GM12892 (cell line): ENCODE measurements at places on chromosomes 12 and 14.
A peak's percentile ranks its signal among the peaks of the same experiment; 100 is the strongest.

DNA sequence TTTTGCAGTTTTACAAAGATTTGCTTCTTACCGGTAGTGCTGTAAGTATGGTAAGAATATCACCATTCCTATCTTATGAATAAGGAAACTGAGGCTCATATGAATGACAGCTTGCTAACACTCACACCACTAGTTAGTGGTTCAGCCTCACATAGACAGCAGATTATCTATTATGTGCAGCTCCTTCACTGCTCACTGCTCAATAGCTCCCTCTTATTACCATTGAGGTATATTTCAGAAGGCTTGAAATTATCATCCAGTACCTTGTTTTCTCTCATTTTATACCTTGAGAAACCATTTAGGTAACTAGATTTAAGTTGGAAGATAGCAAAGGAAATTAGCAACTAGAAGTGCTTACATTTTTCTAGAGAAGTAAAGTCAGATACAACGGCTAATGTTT is 15.5 kb downstream of the RIC8B start:
- no peak for DNase-seq

- DNase-seq = no peak
Measured at GRCh38 chr12:26150736-26151450, 26.1 kb upstream of the BHLHE41 start.

- no peak for DNase-seq
Measured at GRCh38 chr12:2431810-2432209, 363.0 kb upstream of the FKBP4 start.

- DNase-seq = no peak
Measured at GRCh38 chr14:22390195-22390594, 198.8 kb downstream of the DAD1 start.

DNA sequence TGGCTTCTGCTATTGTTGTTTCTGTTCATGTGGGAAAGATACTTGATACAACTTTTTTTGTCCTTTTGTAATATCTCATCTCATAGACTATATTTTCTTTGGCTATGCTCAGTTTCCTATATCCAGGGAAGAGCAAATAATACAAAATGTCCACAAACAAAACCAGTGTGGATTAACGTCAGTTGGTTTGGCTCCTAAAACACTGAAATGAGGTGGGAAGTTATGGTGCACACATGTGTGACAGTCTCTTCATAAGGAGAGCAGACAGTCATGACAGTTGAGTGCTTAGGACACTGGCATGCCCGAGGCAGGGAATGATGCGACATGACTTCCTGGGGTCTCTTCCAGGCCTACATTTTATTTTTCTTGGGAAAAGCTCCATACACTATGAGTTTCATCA is 27.5 kb downstream of the RHOJ start:
- DNase-seq = no peak

DNA sequence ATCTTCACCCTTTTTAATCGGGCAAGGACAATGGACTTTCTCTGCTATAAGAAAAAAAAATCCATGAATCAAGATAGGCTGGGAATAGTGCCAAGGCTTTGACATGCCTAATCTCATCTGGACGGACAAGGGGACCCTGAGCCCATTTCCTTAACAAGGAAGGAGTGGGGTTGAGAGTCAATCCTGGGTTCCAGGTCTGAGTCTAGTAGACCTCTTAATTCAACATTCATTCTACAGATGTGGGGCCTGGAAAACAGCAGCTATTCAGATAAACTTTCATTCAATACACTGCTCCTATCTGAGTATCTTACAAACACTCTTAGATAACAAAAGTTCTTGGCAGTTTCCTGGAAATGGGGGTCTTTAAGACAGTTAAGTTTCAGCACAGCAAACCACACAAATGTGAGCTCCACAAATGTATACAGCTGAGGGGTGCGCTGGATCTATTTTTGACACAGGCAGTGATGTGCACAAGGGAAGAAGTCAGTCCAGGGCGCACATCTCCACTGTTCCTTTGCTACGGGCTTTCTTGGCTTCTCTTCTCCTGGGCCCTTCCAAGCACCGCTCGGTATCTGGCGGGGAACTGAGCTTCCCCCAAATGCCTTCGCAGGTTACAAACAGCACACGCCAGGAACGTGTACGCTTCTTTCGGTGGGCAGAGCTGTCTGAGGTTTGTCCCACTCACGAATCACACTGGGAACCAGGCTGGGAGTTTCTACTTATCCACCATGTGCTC is 82.2 kb upstream of the GPR68 start:
- DNase-seq = no peak

DNA sequence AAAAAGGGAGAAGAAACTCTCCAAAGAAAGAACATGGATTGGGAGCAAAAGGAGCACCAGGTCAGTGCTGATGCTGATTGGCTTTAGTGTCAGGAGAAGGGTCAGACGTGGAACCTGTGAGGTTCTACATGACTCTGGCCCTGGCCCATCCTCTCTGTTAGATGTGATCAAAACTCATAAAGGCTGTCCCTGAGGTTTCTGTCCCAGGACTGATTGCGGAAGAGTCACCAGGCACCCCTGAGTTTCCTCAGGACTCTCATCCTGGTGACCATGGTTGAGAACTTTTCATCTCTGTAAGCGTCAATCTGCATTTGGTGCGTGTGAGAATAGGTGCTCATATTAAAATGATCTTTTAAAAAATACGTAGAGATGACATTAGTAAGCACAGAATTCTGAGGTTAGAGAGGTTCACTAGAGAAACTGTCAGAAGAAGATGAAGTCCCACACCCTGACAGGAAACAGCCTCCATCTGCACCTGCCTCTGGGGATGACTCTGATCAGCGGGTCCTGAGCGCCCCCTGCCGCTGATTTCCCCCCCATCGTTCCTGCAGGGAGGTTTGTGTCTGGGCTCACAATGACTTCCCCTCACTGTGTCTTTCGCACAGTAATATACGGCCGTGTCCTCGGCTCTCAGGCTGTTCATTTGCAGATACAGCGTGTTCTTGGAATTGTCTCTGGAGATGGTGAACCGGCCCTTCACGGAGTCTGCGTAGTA is 741.8 kb downstream of the TMEM121 start:
- DNase-seq = no peak

DNA sequence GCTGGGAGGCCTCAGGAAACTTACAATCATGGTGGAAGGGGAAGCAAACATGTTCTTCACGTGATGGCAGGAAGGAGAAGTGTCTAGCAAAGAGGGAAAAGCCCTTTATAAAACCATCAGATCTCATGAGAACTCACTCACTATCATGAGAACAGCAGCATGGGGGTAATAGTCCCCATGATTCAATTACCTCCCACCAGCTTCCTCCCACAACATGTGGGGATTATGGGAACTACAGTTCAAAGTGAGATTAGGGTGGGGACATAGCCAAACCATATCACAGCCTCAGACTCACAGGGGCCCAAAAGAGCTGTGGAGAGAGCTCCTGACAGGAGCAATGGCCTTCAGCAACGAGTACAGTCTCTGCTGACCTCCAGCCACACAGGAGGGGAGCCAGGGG is 151.4 kb downstream of the GXYLT1 start:
- DNase-seq = no peak

GRCh38 chr12:55925371-55925770 is 2.3 kb downstream of the PYM1 start:
- no peak for DNase-seq

GRCh38 chr12:95942101-95942523 is 302 bp downstream of the CCDC38 start:
- DNase-seq = no peak

GRCh38 chr14:103104654-103105452 is 10.3 kb downstream of the EXOC3L4 start:
- DNase-seq = peak; percentile 92

- DNase-seq = no peak
Measured at GRCh38 chr12:132326646-132327045, 2.7 kb downstream of the GALNT9 start.

DNA sequence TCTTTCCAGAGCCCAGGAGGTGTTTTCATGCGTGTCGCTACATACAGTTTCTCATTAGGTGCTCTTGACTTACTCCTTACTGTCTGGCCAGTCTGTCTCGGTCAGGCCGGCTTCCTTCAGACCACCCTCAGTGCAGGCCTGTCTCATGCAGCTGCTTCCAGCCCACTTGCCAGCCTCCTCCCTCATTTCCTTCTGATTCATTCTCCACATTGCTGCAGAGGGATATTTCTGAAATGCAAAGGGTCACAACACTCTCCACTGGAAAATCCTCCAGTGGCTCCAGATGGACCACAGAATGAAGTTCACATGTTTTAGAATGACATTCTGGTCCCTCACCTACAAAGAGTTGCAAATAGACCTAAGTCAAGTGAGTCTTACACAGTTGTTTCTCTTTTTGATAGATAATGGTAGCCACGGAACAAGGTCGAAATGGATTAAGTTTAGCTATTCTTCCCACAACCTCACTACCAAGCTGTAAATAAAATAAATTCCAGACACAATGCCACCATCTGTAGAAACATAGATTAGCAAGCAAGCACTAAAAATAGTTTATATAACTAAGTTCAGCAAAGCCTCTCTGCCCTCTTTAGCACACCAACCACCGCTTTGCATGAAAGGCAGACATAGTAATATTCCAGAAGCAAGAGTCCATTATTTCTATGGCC is 146.9 kb downstream of the ESR2 start:
- no peak for DNase-seq

GRCh38 chr12:43063650-43064049 is 474.1 kb upstream of the PRICKLE1 start:
- DNase-seq = no peak

GRCh38 chr12:41188841-41189394 is 798 bp downstream of the PDZRN4 start:
- DNase-seq = no peak

DNA sequence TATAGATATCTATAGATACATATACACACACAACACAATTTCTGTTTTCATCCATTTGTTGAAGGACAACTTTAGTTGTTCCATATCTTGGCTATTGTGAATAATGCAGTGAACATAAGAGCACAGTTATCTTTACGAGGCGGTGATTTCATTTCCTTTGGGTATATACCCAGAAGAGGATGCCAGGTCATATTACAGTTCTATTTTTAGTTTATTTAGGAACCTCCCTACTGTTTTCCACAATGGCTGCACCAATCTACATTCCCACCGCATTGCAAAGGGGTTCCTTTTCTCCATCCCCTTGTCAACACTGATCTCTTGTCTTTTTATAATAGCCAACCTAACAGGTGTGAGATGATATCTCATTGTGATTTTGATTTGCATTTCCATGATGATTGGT is 143.4 kb upstream of the ARHGAP5 start:
- DNase-seq = no peak

- DNase-seq = peak; percentile 75
Measured at GRCh38 chr12:13044002-13044905, at the start of gene FAM234B. Gene FAM234B (plus strand): TSS chr12:13044381. CDS start chr12:13044404, 23 bp downstream.

DNA sequence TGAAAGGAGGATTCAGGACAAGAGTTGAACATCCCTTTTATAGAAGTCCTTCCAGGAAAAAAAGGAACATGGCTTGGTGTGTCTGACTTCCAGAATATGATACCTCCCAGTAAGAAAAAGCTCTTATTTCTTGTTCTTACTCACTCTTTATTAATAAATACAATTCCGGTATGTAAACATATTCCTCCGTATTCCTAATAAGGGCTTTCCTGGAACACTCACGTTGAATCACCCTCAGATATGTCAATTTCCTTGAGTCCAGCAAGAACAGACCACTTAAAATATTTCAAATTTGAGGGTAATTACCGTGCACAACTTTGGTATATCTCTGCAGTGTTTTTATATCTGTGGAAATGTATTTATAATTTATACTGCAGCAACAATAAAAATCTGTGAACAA is 385.6 kb downstream of the SYT1 start:
- DNase-seq = no peak

- no peak for DNase-seq
Measured at GRCh38 chr12:19223695-19224094, 94.2 kb downstream of the PLEKHA5 start.

DNA sequence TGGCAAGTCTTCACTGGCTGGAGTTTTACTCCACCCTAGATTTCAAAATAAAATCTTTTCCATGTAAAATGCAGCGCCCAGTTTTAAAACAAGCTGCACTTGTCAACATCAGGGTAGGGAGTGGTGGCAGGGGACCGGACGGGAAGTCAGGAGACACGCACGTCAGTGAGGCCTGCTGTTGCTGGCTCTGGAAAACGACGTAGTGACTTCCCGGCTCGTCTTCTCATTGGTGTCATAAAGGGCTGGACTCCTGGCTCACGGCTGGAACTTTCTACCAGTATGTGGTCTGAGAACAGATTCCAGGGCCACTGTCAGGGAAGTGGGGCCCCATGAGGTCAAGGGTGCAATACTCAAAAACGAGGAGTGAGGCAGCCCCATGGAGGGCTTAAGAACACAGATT is 64.2 kb upstream of the FOXN3 start:
- no peak for DNase-seq

DNA sequence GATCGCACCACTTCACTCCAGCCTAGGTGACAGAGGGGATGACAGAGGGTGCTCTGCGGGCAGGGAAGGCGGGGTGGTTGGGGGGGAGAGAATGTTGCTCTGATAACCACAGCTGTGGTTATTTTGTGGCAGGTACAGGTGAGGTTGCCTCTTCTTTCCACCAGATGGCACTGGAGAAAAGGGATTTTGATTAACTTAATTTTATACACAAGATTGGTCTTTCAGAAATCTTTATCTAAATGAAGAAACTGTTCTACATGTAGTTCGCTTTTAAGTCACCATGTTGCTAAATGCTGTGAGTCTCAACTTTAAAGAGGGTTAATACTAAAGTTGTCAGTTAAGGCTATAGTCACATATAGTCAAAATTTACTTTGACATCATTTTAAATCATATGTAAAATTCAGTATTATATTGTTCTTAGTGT is 25.7 kb downstream of the FGF23 start:
- no peak for DNase-seq
